NCI-H1417 treated with DMSO at 0.1 percent for 48 hours (cell line): ENCODE measurements at places on chromosomes 2 and 18.
A peak's percentile ranks its signal among the peaks of the same experiment; 100 is the strongest.

- no peak for DNase-seq
These were observed 681 bp upstream of the ROCK2 start for GRCh38 chr2:11344956-11345677.

- no peak for DNase-seq
These were observed 49.1 kb upstream of the HS6ST1 start for GRCh38 chr2:128367601-128368359.

DNA sequence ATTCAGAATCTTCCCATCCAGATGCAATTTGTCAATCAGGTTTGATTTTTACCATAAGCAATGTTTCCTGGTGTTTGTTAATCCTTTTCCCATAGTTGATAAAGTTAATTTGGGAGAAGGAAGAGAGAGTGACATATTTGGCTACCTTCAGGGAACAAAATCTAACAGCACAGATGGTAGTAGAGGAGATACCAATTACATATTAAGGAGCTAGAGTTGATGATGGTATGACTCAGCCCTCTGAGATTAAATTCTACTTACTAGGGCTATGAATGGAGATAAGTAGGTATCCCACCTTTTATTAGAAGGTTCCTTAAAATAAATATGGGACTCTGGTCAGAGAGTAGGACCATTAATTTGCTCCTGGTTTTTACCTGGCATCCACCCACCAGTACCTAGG, 139.7 kb downstream of the EHBP1 start:
- DNase-seq = no peak

DNA sequence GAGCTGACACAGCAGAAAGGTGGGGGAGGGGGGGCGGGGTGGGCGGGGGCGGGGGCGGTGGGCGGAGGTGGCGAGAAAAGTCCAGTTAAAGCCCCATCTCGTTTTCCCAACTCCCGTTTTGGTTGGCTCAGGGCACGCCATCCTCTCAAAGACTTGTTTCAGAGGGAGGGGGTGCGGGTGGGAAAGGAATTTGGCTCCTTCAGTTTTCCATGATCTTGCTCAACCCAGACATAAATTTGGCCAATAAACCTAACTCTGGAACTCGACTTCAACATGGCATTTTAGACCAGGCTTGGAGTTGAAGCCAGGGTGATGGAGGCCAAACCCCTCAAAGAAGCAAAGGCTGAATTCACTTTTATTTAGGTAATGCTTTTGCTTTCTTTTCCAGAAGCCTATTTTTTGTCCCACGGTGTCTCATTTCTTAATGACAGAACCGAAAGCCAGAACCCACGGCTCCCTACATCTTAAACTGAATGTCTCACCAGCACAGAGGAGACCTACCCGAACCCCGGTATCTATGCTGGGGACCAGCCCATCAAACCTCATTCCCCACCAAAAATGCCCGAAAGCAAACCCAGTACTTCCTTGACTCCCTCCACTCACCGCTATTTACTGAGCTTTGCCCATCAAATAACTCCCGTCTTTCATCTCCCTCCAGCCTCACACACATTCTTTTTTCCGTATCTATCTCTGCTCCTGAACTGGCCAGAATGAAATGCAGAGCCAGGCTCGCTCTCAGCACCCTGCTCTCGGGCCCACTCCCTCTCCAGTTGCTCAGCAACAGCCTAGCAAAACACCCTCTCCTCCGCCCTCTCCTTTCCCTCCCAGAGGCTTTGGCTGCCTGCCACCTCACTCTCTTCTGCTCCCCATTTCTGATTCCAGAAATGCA, 4.3 kb downstream of the IGFBP5 start:
- DNase-seq = peak; percentile 36

DNA sequence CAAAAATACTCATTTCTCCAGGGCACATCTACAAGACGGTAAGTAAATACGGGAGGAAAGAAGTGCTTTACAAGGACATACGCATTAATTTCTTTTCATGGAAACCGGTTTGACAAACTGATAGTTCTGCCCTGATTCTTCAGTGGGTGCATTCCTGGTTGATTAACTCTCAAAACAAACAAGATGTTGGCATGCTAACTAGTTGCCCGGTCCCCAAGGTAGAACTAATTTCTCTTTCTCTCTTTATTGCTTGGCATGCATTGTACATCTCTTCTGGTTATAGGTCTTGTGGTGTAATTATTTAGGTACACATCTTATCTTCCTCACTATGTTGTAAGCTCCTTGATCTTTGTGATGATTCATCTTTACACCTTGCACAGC, 46.9 kb upstream of the SPATS2L start:
- no peak for DNase-seq

GRCh38 chr2:17076533-17076932, 410.9 kb upstream of the CYRIA start:
- DNase-seq = no peak

DNA sequence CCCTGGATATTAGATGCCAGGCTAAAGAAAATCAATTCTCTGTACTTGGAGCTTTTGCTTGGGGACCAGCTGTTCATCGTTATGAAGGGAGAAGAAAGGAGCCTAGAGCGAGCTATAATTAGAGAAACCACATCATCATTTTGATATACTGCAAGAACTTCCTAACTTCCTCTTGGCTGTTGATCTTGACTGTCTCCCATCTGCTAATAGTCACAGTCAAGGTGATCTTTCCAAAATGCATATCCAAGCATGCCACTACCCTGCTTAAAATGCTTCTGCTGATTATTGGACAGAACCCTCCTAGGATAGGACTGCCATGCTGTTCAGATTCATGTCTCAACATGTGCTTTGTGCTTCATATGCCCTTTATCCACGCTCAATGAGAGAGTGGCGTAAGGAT, 54.8 kb downstream of the RAPGEF4 start:
- DNase-seq = no peak

DNA sequence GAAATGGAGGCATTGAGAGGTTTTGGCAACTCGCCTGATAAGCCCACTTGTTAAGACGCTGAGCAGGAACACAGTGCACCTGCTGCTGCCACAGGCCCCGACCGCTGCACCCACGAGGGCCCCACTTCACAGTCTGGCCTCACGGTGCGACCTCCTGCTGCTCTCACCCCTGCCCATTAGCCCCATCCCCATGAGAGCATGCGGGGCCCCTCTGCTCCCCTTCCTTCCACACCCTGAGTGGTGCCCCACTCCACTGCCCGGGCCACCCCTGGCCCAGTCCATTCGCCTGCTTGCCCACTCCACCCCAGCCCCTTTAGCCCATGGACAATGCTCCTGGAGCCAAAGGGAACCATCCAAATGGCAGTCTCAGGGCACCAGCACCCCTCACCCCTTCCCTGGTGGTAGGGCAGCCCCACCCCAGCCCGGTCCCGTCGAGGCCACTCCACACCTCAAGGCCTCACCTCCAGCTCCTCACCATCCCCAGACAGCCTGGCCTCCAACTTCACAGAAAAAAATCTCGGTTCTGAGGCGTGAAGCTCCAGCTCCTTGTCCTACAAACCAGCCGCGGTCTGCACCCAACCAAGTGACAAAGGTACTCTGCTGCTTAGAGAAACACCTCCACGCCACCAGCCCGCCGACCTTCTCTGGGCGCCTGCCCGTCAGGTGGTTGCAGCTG, 6.7 kb upstream of the GPR55 start:
- no peak for DNase-seq

DNA sequence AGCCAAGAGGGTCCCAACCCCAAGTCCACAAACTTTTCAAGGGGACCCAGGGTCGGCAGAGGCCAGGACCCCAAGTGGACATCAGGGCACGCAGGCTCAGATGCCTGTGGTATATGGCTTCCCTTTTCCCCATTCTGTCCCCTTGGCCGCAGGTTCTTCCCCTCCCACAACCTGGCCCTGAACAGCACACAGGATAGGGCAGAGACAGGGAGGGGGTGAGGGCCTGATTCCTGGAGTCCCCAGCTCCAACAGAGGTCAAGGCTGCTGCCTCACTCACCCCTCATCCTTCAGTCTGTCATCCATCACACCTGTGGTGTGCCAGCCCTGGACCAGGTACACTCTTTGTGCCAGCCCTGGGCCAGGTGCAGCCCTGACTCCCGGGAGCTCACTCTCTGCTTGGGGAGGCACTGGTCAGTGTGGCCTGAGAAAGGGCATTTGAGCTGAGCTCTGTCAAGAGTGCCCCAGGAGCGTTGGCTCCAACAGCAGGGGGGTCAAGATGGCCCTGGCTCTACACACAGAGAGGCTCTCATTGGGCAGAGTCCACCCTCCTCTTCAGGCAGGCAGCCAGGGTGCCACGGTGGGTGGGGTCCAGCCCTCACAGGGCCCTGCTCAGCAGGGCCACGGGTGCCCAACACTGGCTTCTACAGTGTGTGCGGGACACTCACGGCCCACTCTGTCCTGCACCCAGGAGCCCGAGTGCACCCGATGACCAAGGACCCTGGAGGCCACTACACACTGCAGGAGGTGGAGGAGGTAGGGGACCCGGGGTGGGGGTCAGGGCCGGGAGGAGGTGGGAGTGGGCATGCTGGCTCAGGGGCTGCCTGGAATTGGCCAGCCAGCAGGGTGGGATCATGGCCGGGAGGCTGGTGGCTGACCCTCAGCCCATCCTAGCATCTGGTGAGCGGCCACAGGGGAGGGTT, 1.6 kb downstream of the AGXT start:
- DNase-seq = no peak

GRCh38 chr2:141714496-141714895, 416.3 kb downstream of the LRP1B start:
- DNase-seq = no peak

DNA sequence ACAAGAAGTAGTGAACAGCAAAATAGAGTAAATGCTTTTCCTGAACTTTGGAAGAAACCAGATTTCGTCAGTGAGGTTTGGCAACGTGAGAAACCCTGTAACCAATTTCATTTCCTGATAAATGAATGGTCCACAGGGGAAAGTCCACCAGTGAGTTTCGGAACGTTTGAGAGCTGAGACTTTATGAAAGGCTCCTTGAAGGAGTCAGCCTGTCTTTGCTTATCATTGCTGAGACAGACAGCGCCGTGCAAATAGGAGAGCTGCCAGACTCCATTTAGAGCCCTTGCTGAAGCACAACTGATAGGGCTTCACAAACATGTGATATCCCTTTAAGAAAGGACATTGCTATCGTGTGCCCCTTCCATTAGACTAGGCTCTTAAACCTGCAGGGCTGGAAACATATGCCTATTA, 121.8 kb upstream of the SMAD7 start:
- DNase-seq = no peak

GRCh38 chr2:215687149-215688031, 251.5 kb upstream of the FN1 start:
- no peak for DNase-seq

DNA sequence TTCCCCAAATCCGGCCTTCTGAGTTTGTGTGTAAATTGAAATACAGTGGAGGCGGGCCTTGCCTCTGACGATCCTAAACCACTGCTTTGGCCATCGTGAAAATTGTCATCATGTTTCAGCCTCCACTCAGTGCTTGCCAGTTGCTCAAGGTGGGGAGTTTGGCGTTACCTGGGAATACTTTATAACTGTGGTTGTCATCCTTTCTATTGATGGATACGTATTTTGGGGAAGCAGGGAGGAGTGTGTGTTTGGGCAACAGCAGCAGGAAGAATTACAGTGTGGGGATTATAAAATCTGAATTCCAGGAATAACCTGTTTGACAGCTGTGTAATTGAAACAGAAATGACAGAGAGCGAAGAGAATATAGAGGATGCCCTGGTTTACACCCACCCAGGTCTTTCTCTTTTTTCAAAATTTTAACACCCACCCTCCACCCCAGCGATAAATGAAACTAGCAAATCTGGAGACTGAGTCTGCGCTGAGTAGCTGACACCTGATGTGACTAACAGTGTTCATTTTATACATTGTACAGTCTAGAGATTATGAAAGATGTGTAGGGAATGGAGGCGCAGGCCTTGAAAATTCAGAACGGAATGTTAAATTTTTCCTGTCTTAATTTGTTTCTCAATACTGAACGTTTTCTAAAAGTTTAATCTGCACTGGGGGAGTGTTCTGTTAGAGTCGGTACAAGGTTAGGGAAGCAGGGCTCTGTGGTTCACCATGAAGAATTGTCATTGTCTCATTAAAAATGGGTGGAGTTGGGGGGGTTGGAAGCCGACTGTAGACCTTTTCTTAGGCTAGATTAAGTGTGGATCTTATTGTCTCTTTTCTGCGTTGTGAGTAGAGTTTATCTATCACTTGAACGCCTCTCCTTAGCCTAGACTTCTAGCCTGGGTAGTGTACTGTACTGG, 1.6 kb downstream of the MAP4K4 start:
- no peak for DNase-seq

- DNase-seq = no peak
These were observed 58.6 kb upstream of the CCDC195 start for GRCh38 chr2:224774735-224775134.

DNA sequence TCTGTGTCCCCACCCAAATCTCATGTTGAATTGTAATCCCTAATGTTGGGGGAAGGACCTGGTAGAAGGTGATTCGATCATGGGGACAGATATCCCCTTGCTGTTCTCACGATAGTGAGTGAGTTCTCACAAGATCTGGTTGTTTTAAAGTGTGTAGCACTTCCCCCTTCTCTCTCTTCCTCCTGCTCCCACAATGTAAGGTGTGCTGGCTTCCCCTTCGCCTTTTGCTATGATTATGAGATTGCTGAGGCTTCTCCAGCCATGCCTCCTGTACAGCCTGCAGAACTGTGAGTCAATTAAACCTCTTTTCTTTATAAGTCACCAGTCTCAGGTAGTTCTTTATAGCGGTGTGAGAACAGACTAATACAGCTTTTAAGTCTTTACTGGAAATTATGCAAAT, 193.3 kb upstream of the RBBP8 start:
- no peak for DNase-seq

- no peak for DNase-seq
These were observed 17.1 kb downstream of the TSHZ1 start for GRCh38 chr18:75227535-75228296.

GRCh38 chr2:239934571-239935171, 90.5 kb downstream of the NDUFA10 start:
- DNase-seq = no peak

DNA sequence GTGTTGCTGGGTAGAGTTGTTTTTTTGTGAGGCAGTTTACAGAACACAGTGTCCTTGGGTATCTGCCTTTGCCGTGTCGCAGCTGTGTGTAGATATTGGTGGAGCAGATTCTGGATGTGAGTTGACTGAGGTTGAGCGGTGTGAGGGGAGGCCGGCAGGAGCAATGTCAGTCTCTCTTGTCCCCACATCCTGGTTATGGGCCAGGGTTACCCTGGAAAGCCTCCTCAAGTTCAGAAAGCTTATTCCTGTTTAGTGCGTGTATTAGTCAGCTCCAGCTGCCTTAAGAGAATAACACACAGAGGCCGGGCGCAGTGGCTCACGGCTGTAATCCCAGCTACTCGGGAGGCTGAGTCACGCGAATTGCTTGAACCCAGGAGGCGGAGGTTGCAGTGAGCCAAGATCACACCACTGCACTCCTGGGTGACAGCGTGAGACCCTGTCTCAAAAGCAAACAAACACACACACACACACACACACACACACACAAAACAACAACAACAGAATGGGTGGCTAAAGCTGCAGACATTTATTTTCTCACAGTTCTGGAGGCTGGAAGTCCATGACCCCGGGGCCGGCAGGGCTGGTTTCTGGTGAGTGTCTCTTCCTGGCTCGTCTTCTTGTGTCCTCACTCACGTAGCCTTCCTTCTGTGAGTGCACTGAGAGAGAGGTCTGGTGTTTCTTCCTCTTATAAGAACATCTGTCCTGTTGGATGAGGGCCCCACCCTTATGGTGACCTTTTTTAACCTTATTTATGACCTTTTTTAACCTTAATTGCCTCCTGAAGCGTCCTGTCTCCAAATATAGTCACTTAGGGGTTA, 5.1 kb downstream of the NCK2 start:
- no peak for DNase-seq
